Amygdala (tissue), 56 donors: ENCODE measurements at places on chromosomes 6 and 20.

DNA sequence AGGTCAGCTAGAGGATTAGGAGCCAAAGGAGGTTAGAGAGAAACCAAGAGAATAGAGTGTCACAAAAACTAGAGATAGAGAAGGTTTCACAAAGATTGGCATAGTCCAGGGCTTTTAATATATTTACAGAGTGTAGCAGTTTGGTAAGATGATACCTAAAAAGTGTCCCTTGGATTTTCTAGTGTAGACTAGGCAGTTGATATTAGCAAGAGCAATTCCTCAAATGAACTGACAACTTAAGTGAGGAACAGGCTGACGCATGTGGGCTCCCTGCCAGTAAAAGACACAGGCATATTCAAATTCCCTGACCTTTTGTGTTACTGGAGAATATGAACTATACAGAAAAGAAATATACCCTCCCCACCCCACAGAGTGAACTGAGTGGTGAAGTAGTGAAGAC lies 40.1 kb downstream of the VTA1 start:
- DNase-seq = no peak

GRCh38 chr20:47680804-47681529 lies 104.3 kb downstream of the SULF2 start:
- no peak for DNase-seq

DNA sequence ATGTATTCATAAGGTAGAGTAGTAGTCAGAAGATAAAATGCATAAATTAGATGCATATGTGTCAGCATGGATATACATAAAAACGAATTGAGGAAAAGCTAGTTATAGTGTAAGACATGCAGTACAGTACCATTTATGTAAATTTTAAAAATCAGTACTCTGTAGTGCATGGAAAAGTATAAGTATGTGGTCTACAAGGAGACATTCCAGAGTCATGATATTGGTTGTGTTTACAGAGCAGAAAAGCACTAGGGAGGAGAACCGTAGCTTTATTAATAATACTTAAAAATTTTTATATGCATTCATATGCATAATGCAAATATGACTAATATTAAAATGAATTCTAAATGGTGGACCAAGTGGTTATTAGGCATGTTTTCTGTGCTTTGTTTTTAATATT lies 220.0 kb downstream of the ZFAND3 start:
- no peak for DNase-seq

GRCh38 chr20:47557218-47557617 lies 55.5 kb downstream of the NCOA3 start:
- DNase-seq = no peak
